ENCODE measurements at places on chromosomes 5 and 9.

- DNase-seq = no peak
Measured at GRCh38 chr5:51889703-51890102, 506.5 kb downstream of the ISL1 start.

DNA sequence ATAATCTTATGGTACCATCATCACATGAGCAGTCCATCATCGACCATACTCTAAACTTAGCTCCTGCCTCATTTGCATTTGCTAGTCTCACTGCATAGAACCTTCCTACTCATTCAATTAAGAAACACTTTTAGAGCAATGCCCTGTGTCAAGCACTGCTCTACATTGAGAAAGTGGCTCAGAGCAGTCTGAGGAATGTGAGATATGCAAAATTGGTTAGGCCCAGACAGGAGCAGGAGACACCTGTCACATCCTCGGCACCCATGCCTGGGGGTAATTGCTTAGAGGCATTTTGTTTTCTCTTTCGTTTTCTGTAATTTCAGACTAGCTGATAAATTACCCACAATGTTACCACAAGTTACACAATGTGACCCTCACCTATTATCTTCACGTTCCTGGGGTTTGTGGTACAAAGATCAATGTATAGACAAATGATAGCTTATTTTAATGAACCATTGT is 4.9 kb upstream of the RARS1 start:
- no peak for DNase-seq

GRCh38 chr9:79660615-79661014 is 88.8 kb downstream of the TLE4 start:
- no peak for DNase-seq

DNA sequence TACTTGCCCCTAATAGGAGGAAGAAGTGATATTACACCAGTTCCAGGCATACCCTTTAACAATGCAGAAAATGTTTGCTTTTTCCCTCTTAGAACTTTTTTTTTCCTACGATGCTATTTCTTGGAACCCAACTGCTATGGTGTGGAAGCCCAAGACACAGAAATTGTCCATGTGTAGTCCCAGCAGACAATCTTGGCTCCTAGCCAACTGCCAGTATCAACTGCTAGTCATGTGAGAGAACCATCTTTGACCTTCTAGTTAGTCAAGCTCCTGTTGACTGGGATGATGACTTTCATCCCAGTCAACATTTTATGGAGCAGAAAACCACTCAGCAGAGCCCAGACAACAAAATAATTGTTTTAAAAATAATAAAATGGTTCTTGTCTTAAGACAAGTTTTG is 532.4 kb downstream of the TLR4 start:
- no peak for DNase-seq

DNA sequence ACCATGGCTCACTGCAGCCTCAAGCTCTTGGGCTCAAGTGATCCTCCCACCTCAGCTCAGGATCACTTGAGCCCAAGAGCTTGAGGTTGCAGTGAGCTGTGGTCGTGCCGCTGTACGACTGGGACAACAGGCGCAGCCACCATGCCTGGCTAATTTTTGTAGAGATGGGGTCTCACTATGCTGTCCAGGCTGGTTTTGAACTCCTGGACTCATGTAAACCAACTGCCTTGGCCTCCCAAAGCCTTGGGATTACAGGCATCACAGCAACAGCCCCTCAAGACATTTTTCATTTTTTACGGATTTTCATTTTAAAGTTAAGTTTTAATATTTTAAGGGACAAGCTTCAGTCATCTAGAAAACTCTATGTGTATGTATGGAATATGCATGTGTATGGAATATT is 52.9 kb upstream of the MTMR12 start:
- DNase-seq = no peak
